T1000 (cell line): ENCODE measurements at places on chromosomes 6 and 20.

- peak; percentile 58 for DNase-seq
Measured at GRCh38 chr20:34581341-34582184, 23.0 kb downstream of the MAP1LC3A start.

GRCh38 chr6:150932996-150933395, 67.5 kb downstream of the MTHFD1L start:
- DNase-seq = no peak

GRCh38 chr6:33694401-33694931, 17.0 kb downstream of the UQCC2 start:
- DNase-seq = no peak

- DNase-seq = no peak
Measured at GRCh38 chr6:166333172-166333995, 9.0 kb downstream of the SFT2D1 start.

- no peak for DNase-seq
Measured at GRCh38 chr6:32151181-32151862, 417 bp downstream of the PRRT1 start.

DNA sequence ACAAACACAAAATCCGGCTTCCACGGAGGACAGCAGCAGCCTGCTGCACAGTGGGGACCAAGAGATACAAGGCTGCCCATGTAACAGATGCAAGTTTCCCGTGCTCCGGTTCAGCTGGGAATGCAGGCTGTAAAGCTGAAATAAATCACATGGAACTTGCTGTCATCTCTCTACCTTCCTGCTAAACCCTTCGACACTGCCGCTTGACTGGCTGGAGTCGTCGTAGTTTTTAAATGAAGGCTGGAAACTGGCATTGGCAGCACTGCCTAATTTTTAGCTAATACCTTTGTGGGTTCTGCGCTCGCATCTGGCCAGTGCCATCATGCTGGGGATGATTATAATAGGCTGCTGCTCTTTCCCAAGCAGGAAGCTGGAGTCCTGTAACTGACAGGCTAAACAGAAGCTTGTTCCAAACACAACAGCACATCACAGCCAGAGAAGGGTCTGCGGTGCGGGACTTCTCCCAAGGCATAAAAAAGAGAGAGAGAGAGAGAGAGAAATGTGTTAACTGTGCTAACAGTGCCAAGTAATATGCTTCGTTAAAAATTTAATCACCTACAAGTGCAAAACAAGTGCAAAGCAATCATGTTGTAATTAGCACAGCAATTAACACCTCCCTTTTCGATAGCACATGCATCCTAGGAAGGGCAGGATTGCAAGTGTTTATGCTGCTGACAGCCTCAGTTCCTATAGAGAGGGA, 146.1 kb downstream of the TFAP2A start:
- no peak for DNase-seq

- DNase-seq = no peak
Measured at GRCh38 chr6:79330704-79331103, 96.2 kb upstream of the HMGN3 start.

- DNase-seq = no peak
Measured at GRCh38 chr6:39378175-39378959, 55.9 kb upstream of the KCNK16 start.

GRCh38 chr20:32282461-32282860, 5.0 kb downstream of the KIF3B start:
- DNase-seq = no peak

- DNase-seq = no peak
Measured at GRCh38 chr6:113732384-113732966, 124.7 kb upstream of the MARCKS start.

DNA sequence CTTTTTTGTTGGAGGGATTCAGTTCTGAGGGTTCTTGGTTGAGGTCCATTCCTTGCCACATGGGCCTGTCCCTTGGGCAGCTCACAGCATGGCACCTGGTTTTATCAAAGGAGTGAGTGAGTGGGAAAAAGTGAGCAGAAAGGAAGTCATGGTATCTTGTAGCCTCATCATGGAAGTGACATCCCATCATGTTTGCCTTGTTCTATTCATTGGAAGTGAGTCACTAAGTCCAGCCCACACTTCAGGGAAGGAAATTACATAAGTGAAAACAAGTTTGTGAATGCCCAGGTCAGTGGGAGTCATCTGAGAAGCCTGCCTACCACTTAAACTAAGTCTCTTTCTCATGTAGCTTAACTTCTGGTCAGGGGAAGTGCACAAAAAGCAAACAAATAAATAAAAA, 32.8 kb upstream of the ZNFX1 start:
- no peak for DNase-seq

GRCh38 chr6:11813606-11814005, 35.0 kb upstream of the ADTRP start:
- no peak for DNase-seq

- no peak for DNase-seq
Measured at GRCh38 chr6:9250852-9251251, 815.5 kb upstream of the SLC35B3 start.

DNA sequence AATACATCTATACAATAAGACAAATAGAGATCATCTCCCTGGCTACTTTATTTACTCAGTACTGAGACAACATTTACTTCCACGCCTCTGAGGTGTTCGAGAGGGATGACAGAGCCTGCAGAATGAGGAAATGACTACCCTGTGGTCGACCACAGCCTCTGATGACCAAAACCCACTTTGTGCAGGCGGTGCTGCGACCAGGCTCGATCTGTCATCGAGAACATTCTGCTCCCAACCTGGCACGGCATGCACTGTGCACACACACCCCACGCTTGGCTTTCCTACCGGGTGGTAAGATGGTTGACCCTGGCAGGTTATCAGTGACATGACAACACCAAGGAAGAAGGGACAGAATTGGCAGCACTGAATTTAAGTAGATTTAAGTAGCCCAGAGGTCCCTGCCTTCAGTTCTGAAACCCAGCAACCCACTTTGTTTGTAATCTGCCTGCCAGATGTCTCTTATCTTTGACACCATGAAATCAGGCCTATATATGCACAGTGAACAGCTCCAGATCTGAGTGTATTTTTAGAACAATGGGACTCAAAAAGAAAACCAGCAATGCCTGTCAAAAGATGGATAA, 42.6 kb downstream of the TTI1 start:
- no peak for DNase-seq
